Activated naive CD4-positive, alpha-beta T cell treated with anti-CD3 and anti-CD28 coated beads, Interleukin-2, amount 50 U/mL, for 16 hours (primary cell): ENCODE measurements at places on chromosomes 3 and 15.

DNA sequence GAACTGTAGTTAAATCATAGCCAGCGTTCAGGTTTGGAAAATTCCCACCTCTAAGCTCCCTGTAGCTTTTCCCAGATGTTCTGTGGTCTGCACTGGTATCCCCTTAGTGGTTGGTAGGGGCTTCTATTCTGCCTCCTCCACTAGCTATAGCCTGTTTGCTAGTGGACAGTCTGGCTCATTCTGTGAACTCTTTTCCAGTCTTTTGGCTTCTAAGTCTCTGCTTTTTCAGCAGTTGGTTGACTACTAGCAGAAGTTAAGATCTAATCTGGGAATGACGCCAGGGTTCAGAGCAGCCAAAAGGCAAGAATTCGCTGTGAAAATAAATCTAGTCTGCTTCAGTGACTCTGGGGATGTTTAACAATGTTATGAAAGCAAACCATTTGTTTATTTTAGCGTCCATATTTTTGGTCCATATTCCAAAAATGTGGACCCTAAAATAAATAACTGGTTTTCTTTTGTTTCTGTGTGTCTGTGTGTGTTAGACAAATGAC lies 73.7 kb upstream of the WDR72 start:
- no peak for DNase-seq

- no peak for DNase-seq
Observed at GRCh38 chr15:91050128-91050455, 27.7 kb upstream of the VPS33B start.

DNA sequence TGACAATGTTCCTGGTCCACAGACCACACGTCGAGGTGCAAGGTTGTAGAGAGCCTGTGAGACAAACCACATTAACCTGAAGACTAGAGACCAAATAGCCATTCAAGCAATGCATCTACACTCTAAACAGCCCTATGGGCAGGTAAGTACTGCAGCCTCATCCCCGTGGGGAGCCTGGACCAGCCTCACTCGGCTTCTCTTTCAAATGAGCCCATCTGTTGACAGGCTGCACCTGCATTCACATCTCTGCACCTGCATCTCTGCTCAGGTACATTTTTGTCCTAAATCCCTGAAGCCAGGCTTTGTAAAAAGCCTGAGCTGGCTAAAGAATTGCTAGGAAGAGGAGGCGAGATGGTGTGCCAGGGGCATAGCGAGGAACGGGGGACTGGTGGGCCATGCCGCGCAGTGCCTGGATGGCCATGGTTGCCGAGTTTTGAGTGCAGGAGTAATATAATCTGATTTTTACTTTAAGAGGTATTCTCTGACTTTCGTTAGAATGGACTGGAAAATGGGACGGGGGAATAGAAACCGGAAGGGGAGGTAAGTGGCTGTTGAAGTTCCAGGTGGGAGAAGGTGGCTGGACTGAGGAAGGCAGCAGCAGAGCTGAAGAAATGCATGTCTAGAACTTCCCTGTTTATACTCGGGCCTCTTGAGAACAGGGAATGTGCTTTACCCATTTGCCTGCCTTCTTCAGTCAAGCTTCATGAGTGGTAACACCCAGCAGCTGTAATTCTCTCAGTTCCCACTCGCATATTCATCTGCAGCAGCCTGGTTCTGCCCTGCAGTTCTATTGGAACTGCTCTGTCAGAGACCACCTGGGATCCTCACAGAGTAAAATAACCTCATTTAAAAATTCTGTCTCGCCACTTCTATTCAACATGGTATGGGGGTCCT lies 226.4 kb downstream of the OPA1 start:
- no peak for DNase-seq

DNA sequence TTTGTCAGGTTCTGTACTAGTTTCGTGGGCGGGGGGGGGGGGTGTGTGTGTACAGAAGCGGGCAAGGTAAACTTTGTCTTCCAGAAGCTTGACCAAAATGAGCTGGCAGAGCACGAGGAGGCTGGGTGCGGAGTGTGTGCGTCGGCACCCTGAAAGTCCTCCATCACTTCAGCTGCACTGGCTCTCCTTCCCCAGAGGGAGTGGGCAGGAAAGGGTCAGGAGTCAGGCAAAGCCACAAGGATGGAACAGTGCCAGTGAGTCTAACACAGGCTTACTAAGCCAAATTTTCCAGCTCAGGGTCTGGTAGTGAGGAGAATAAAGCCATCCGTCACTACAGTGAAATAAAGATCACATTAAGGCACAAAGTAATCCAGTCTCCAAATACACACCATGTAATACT lies 11.9 kb upstream of the SH3GL3 start:
- no peak for DNase-seq

DNA sequence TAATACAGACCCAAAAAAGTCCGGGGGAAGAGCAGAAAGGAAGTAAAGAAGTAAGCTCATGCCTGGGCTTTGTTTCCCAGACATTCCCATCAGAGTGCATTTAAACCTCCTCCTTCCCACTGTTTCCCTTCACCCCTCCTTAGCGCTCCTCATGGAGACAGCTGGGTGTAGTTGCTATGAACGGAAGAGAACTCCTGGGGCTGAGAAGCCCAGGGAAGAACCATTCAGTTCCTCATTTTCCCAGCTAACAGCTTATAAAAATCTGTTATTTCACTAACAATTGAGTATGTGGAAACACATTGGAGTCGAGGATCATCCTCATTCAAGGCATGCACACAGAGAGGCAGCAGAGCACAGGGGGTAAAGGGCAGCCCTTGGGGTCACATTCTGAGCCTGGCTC lies 299.3 kb downstream of the SHQ1 start:
- no peak for DNase-seq

DNA sequence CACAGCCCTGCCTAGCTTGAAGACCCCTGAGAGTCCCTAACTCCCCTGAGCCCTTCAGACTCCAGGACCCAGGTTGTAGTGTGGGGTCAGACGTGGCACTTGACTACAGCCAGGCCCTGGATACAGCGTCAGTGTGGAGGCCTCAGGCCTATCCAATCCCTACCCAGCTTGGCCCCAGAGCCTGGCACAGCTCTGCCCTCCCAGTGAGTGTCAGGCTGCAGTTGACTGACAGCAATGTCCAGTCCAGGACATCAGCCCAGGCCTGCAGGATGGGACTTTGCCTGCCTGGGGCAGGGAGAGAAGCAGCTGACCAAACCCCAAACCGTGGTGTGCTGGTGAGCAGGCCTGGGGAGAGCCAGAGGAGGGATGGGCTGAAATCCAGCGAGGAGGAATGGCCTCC lies 27.3 kb downstream of the KLF13 start:
- no peak for DNase-seq

DNA sequence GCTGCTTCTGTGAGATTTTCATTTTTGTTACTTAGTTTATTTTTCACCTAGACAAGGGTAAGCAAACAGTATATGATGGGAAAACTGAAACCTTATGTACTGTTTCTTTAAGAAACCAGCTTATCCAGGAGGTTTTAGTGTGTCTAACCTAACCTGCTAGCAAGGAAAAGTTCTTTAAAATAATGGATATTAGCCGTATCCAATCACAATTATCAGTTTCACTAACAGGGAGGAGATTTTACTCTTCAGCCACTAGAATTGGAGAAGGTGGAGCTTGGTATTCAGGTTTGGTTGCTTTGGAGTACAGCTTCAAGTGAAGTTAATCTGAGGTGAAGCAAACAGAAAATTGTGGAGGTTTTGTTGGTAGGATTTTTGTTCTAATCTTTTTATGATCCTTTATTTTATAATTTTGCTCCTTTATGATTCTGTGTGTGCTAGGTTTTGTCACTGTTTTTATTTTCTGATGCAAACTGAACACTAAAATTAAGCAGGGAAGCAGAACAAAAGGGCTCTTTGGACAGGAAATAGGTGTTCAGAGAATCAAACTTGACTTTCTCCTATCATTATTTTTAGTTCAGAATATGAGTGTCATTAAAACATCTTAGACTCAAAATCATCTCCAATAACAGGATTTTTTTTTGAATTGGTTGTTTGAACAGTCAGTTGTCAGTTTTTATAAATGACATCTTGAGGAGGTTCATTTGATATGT lies 13.0 kb downstream of the ZFAND6 start:
- DNase-seq: no peak

DNA sequence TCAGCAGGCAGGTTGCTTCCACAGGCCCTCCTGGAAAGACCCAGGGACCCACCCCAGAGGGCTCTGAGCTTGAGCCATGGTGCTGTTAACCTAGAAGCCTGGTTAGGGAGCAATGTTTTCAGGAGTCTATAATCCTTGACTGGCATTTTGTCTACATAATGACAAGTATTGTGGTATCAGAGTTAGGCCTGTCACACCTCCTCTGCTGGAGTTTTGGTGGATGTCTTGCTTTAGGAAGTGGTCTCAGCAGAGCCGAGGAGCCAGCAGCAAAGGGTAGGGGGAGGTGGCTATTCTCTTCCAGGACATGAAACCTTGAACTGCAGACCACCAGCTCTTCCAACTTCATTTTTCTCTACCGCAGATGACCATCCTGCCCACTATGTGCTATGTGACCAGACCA lies 76.1 kb downstream of the CLSTN2 start:
- DNase-seq: no peak

DNA sequence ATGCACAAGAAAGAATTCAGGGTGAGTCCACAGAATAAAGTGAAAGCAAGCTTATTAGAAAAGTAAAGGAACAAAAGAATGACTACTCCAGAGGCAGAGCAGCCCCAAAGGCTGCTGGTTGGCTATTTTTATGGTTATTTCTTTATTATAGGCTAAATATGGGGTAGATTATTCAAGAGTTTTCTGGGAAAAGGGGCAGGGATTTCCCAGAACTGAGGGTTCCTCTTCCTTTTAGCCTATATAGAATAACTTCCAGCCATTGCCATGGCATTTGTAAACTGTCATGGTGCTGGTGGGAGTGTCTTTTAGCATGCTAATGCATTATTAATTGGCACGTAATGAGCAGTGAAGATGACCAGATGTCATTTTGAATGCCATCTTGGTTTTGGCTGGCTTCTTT lies 13.6 kb downstream of the GLDN start:
- DNase-seq: no peak

- DNase-seq: no peak
Observed at GRCh38 chr3:81743096-81744025, 18.1 kb downstream of the GBE1 start.

- DNase-seq: no peak
Observed at GRCh38 chr3:174000675-174001074, 603.1 kb downstream of the NLGN1 start.

DNA sequence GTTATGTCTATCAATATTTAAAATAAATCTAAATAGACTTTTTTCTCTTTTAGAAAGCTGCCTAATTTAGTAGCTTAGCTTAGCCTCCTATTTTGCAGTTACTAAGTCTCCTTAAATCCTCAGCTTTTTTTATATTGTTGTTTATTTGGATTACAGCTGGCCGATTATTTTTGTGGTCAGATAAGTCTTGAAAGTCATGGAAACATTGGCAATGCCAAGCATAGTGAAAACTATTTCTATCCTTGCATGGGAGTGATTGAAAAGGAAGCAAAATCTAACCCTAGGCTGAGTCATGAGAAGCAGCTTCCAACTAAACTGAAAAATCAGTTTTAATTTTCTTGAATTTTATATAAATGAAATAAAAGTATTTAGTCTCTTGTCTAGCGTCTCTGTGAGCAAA lies 1063.0 kb upstream of the GBE1 start:
- DNase-seq: no peak

DNA sequence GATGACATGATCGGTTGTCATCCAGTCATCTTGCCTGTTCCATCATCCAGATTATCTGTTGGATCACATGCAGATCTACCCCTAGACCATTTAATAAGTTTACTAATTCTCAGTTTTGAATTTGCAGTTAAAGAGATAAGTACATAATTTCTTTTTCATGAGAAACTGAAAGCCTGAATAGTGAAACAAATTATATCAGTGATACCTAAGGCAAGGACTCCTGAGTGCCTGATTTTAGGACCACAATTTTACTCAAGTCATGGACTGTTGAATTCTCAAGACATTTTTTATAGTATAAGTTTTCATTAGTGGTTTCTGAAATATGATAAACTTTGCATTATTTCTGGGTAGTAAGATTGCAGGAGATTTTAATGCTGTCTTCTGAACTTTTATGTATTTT lies 13.2 kb downstream of the SIDT1 start:
- DNase-seq: no peak

- peak; percentile 72 for DNase-seq
Observed at GRCh38 chr3:195106418-195106906, 164.5 kb downstream of the XXYLT1 start.

DNA sequence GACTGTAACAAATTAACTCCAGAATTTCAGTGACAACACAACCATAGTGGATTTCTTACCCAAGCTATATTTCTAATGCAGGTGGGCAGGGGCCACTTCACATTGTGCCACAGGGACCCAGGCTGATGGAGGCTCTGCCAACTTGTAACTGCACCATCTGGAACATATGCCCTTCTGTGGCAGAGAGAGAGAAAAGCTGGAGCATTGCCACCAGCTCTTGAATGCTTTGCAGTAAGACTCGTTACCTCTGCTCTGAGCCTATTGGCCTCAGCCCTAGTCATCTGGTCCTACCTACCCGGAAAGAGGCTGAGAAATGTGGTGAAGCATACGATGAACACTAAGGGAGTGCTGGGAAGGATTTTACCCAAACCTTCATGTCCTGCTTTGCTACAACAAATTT lies 587.1 kb downstream of the ZNF385D start:
- DNase-seq: no peak

DNA sequence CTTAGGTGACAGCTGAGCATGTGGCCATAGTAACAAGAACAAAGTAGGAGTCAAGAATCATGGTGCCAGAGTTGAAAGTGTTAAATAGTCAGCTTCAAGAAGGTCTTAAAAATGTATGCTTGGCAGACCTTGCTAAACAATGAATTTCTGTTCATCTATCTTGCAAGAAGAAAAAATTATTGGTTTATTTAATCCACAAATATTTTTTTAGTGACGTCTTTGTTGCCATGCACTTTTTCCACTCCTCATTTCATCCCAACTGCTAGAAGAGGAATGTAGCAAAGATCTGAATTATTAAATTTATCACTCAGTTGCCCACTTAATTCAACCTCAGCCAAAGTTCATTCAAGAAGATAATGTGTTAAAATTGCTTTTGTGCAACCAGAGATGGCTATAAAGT lies 3.2 kb upstream of the SLC4A7 start:
- no peak for DNase-seq

DNA sequence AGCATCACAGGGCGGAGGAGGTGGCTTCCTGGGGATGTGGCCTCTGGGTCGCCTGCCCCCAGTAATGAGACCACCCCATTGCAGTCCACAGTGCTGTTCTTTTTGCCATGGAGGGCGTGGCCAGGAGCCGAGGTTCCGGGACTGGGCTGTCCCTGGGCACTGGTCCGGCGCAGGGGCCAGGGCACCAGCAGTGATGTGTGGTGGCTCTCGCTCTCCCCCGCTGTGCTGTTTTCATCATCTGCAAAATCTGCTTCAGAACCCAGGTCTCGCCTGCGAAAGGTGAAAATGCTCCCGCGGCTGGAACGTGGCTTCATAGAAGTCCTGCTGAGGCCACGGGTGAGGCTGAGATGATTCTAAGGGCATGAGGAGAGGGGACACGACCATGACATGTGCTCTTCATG lies 45.8 kb downstream of the SCN5A start:
- DNase-seq: no peak
